ENCODE measurements at places on chromosomes 3 and 15. TPM values are rescaled to one million over a fixed set of nuclear protein-coding genes. Genes with fewer than 3 reads are reported as not detected.

DGKG gene
- 0.81 TPM for total RNA-seq

KCTD6 gene
- 7.8 TPM for total RNA-seq

GNAI2 gene
- 385 TPM for total RNA-seq

AHSG gene
- not detected for total RNA-seq

ADIPOQ gene
- total RNA-seq, result not detected

PTH1R gene
- total RNA-seq, result 0.13 TPM

RASGRF1 gene
- total RNA-seq, result not detected

GASK1A gene
- 0.92 TPM for total RNA-seq

CDHR4 gene
- 0.06 TPM for total RNA-seq

FAM162A gene
- 19.8 TPM for total RNA-seq

RARRES1 gene
- 40.8 TPM for total RNA-seq

SI gene
- total RNA-seq, result not detected

AP3B2 gene
- total RNA-seq, result 0.40 TPM

GANC gene
- total RNA-seq, result 24.3 TPM

NDN gene
- total RNA-seq, result 39.4 TPM

DENND4A gene
- 24.7 TPM for total RNA-seq

SERINC4 gene
- under 0.01 TPM for total RNA-seq

SEMA3G gene
- total RNA-seq, result under 0.01 TPM

FAM98B gene
- total RNA-seq, result 10.1 TPM

KPNA1 gene
- total RNA-seq, result 38.6 TPM

C3orf80 gene
- 0.25 TPM for total RNA-seq

CHL1 gene
- not detected for total RNA-seq

SCN11A gene
- total RNA-seq, result 0.13 TPM

RPL32 gene
- 2,310 TPM for total RNA-seq
